NCI-H1436 treated with DMSO at 0.1 percent for 48 hours (cell line): ENCODE measurements at places on chromosomes 12 and 14.

DNA sequence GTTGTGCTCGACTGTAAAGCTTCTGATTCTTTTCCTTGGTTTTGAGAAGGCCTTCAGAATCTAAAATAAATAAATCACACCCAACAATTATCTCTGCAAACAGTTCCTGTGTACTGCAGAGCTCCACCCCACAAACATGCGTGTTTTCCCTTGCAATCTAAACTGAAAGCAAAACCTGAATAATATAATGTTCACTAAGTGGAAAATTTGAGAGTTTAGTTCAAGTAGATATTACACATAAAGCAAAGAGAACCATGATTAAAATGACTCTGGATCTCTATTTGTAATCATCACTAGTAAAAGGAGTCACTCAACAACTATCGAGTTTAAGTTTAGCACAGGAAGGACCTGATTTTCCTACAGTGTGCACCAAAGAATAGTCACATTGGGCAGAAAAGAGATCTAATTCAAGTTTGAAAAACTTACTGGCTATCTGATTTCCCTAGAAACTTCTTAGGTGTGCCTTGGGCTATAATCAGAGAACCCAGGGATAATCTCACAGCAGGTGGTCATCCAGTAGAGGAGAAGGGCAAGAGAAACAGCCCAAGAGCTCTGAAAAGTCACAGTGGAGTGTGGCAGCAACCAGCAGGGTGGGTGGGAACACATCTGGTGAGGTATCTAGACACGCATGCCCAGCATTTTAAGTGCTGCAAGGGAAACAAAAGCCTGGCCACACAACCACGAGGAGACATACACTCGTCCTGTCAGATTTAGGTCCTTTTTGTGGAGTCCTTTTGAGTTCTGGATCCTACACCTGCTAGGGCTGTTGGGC is 25.4 kb downstream of the ATG14 start:
- no peak for DNase-seq

- no peak for DNase-seq
Measured at GRCh38 chr12:57143454-57143853, 4.0 kb downstream of the LRP1-AS start.

DNA sequence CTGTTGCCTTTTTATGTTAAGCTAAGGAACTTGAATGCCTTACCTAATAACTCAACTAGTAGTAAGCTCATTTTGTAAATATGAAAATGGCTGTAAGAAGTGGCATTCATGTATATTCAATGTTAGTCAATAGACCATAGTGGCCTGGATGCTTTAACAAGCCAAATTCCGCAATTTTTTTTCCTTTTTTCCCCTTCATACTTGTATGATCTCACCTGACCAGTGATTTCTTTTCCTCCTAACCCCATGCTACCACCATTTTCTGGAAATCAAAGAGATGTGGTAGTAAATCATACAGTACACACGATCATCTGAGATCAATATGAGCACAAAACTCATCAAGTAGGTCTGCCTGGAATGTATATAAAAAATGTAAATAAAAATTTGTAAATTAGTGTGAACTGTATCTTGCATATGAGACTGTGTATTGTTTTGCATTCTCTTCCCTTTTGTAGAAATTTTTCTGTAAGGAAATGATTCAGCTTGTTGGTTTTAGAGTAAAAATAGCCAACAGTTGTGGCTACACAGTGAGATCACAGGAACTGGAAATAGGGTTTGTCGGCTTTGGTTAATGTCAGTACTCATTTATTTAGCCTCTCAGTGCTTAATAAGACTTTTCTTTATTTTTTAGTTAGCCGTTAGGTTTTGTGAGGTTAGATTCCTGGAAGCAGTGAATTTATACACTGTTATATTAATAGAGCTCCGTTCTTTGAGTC is 62.5 kb downstream of the ETNK1 start:
- no peak for DNase-seq

- no peak for DNase-seq
Measured at GRCh38 chr14:34035177-34035933, 84.5 kb upstream of the EGLN3 start.
